ENCODE measurements at places on chromosomes 6 and 20.

GRCh38 chr6:33790910-33791309 lies 2.0 kb upstream of the LEMD2 start:
- no peak for DNase-seq

DNA sequence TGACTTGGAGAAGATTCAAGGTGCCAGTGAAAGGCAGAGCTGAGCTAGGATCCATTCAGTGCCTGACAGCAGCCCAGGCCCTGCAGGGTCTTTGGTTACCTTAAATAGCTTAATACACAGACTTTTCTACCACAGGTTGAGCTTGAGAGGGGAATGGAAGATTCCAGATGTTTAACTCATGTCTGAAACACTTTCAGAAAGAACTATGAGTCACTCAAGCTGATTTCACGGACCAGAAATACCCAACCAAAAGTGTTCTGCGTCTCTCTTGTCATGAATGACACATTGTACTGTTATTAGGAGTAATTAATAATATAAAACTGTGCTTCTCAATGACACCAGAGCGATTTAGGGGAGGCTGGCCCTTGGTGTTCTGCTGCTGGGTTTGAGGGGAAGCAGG lies 6.4 kb upstream of the PMEPA1 start:
- DNase-seq, result no peak

GRCh38 chr6:82179415-82179814 lies 68.1 kb downstream of the IBTK start:
- DNase-seq, result no peak

- no peak for DNase-seq
Measured at GRCh38 chr6:12420626-12421025, 130.5 kb downstream of the EDN1 start.

Data from CD8-positive, alpha-beta T cell (primary cell).